ENCODE measurements at places on chromosomes 4 and X. TPM values are rescaled to one million over a fixed set of nuclear protein-coding genes. Genes with fewer than 3 reads are reported as not detected.

- DNase-seq, result no peak
- H3K4me1 ChIP-seq, result no peaks in the 10 kb centered on the region
- no peak overlapping the region for H3K27ac ChIP-seq
- H3K27me3 ChIP-seq, result no peaks in the 10 kb centered on the region
- H3K36me3 ChIP-seq, result no peaks in the 10 kb centered on the region
- H3K4me3 ChIP-seq, result no peak overlapping the region
Measured at GRCh38 chr4:75904076-75904475, 1.8 kb upstream of the PPEF2 start.

DNA sequence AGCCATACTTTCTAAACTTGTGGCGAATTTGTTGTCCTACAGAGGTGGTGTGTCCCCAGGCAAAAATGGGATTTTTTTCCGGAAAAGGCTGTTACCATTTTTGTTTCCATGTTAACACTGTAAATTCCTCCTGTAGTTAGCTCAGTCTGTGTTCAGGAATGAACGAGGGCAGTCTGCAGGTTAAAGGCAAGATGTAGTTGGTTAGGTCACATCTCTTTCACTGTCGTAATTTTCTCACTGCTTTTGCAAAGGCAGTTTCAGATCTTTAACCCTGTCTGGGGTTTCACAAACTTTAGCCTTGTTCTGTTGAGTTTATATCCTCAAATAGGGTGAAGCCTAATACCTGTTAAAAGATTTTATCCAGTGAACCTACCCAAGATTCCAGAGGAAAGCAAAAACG is 50.5 kb upstream of the PUDP start:
- H3K36me3 ChIP-seq, result no peaks in the 10 kb centered on the region
- no peaks in the 10 kb centered on the region for H3K27me3 ChIP-seq
- no peak overlapping the region for H3K27ac ChIP-seq
- no peaks in the 10 kb centered on the region for H3K4me1 ChIP-seq

- H3K4me3 ChIP-seq, result no peak overlapping the region
- no peak overlapping the region for H3K27ac ChIP-seq
- DNase-seq, result no peak
- no peaks in the 10 kb centered on the region for H3K27me3 ChIP-seq
- no peaks in the 10 kb centered on the region for H3K36me3 ChIP-seq
Measured at GRCh38 chr4:163816494-163816893, 322.0 kb downstream of the TMA16 start.

- H3K4me3 ChIP-seq, result no peak overlapping the region
- H3K27me3 ChIP-seq, result no peaks in the 10 kb centered on the region
- no peaks in the 10 kb centered on the region for H3K4me1 ChIP-seq
Measured at GRCh38 chr4:5650040-5650439, 58.3 kb downstream of the EVC2 start.

DNA sequence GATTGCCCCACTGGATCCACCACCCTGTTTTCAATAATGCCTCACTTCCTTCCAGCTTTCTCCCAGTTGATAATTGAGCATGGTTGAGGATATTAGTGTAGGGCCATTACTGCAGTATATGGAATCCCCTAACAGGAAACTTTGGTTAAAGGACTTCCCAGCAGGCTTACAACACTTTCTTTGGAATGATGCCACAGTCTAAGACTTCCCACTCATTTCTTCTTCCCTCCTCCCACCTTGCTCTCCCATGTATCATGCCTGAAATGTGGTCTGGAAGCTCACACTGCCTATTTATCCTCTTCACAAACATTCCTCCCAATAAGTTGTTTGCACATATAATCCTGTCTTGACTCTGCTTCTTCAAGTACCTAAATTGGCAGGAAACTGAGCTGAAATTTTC is 863.3 kb downstream of the CENPC start:
- H3K4me1 ChIP-seq, result no peaks in the 10 kb centered on the region
- no peaks in the 10 kb centered on the region for H3K27me3 ChIP-seq

DNA sequence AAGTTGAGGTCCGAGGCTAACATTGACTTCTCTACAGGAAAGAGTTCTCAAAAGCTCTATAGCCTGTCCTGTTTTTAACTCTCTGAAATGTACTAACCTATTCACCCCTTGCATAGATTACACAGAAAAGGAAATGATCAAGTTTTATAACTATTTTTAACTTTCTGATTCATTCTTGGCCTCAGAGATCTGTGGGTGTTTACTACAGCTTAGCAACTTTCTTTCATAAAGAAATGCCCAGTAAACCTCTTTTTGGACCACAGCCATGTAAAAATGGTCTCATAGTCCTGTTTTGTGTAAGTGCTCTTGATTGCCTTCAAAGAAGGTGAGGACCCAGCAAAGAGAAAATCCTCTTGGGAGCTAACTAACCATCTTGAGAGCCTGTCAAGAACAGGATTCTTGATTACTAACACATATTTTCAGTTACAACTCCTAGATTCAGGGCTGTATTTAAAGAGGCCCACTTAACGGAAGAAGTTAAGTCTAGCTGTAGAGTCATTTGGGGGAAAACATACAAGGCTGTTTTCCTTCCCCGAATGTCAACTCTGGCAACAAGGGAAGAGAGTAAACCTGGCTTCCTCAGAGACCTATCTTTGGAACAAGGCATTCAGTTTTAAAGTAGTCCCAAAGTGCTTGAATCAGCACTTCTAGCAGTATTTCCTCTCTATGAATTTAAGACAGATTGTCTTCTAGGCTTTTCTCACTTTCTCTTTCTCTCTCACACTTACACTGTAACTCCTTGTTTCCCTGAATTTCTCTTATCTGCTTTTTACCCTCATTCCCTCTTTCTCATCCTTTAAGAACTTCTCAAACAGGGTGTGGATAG is 78.2 kb downstream of the IL21 start:
- no peaks in the 10 kb centered on the region for H3K4me1 ChIP-seq
- no peak overlapping the region for H3K27ac ChIP-seq
- H3K36me3 ChIP-seq, result no peaks in the 10 kb centered on the region
- DNase-seq, result no peak
- H3K27me3 ChIP-seq, result no peaks in the 10 kb centered on the region

- no peak overlapping the region for H3K4me3 ChIP-seq
- no peak overlapping the region for H3K27ac ChIP-seq
- no peaks in the 10 kb centered on the region for H3K4me1 ChIP-seq
- no peak for DNase-seq
- H3K36me3 ChIP-seq, result no peaks in the 10 kb centered on the region
Measured at GRCh38 chrX:154476821-154477220, 2.3 kb downstream of the LAGE3 start.

GRCh38 chrX:125681507-125681906 is 361.8 kb downstream of the TEX13C start:
- H3K36me3 ChIP-seq, result no peaks in the 10 kb centered on the region
- no peaks in the 10 kb centered on the region for H3K27me3 ChIP-seq
- no peak overlapping the region for H3K27ac ChIP-seq
- H3K4me1 ChIP-seq, result no peaks in the 10 kb centered on the region
- no peak overlapping the region for H3K4me3 ChIP-seq

GRCh38 chrX:54509400-54509799 is 13.4 kb upstream of the FGD1 start:
- no peaks in the 10 kb centered on the region for H3K27me3 ChIP-seq
- H3K4me3 ChIP-seq, result no peak overlapping the region
- H3K36me3 ChIP-seq, result no peaks in the 10 kb centered on the region
- peak overlapping the region; percentile 22 for H3K27ac ChIP-seq

GRCh38 chr4:90515191-90515590 is 388.0 kb downstream of the CCSER1 start:
- H3K36me3 ChIP-seq, result no peaks in the 10 kb centered on the region
- no peaks in the 10 kb centered on the region for H3K27me3 ChIP-seq
- H3K4me1 ChIP-seq, result no peaks in the 10 kb centered on the region

- no peak for DNase-seq
- H3K27ac ChIP-seq, result no peak overlapping the region
- H3K4me3 ChIP-seq, result no peak overlapping the region
- no peaks in the 10 kb centered on the region for H3K27me3 ChIP-seq
- no peaks in the 10 kb centered on the region for H3K36me3 ChIP-seq
Measured at GRCh38 chrX:150870487-150871340, 27.8 kb downstream of the CD99L2 start.

GRCh38 chr4:141654098-141654497 is 17.7 kb downstream of the IL15 start:
- no peak overlapping the region for H3K27ac ChIP-seq
- no peaks in the 10 kb centered on the region for H3K27me3 ChIP-seq
- peak; percentile 63 for DNase-seq
- no peaks in the 10 kb centered on the region for H3K36me3 ChIP-seq
- H3K4me3 ChIP-seq, result no peak overlapping the region

- no peak overlapping the region for H3K27ac ChIP-seq
- no peak for DNase-seq
- H3K4me1 ChIP-seq, result no peaks in the 10 kb centered on the region
- no peak overlapping the region for H3K4me3 ChIP-seq
- H3K36me3 ChIP-seq, result no peaks in the 10 kb centered on the region
Measured at GRCh38 chrX:15960237-15960636, 105.6 kb upstream of the AP1S2 start.

DNA sequence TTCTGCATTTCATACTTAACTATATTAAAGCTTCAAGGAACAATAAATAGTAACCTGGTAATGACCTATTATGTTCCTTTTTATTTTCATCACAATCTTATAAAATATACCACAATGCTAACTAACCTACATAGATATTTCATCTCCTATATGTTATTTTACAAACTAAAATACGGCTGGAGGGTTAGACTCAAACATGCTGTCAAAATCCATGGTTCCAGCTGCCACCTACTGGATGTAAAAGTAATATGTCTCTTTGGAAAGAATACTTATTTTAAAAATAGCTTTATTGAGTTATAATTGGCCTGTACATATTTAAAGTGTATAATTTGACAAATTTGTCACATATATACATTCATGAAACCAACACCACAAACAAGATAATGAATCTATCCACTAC is 15.0 kb downstream of the RGN start:
- H3K4me3 ChIP-seq, result no peak overlapping the region
- H3K4me1 ChIP-seq, result no peaks in the 10 kb centered on the region
- DNase-seq, result no peak
- no peak overlapping the region for H3K27ac ChIP-seq
- no peaks in the 10 kb centered on the region for H3K36me3 ChIP-seq

- no peak overlapping the region for H3K4me3 ChIP-seq
- DNase-seq, result no peak
- no peaks in the 10 kb centered on the region for H3K36me3 ChIP-seq
- no peak overlapping the region for H3K27ac ChIP-seq
Measured at GRCh38 chr4:5956285-5957021, 61.8 kb downstream of the C4orf50 start.

- no peak overlapping the region for H3K27ac ChIP-seq
- H3K36me3 ChIP-seq, result no peaks in the 10 kb centered on the region
- DNase-seq, result no peak
- H3K4me1 ChIP-seq, result no peaks in the 10 kb centered on the region
- H3K27me3 ChIP-seq, result no peaks in the 10 kb centered on the region
Measured at GRCh38 chr4:150104404-150105027, 26.3 kb downstream of the DCLK2 start.

GRCh38 chrX:139844163-139844562 is 88.7 kb downstream of the ATP11C start:
- no peaks in the 10 kb centered on the region for H3K4me1 ChIP-seq
- no peak overlapping the region for H3K4me3 ChIP-seq
- no peak for DNase-seq
- H3K36me3 ChIP-seq, result no peaks in the 10 kb centered on the region
- no peaks in the 10 kb centered on the region for H3K27me3 ChIP-seq

GRCh38 chrX:119062750-119063374 is 9.9 kb upstream of the CT47C1 start:
- no peak overlapping the region for H3K27ac ChIP-seq
- no peaks in the 10 kb centered on the region for H3K4me1 ChIP-seq
- no peaks in the 10 kb centered on the region for H3K36me3 ChIP-seq

DNA sequence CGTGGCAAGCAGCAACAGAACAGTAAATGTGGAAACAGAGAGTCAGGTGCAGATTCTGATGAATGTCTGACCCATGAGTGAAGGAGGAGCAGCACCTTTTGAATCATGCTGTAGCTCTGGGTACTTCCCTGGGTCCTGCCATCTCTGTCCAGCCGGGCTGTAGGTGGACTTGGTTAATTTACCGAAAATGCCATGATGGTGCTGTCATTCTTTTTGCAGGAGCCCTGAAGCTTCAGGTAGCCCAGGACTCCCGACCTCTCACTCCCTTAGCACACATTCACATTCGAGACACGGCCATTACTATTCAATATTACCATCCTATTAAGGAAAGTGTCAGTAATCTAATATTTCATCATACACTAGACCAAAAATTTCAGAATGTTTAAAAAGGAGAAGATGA is 320.9 kb downstream of the STK32B start:
- no peak overlapping the region for H3K27ac ChIP-seq
- no peaks in the 10 kb centered on the region for H3K27me3 ChIP-seq
- no peaks in the 10 kb centered on the region for H3K4me1 ChIP-seq
- H3K4me3 ChIP-seq, result no peak overlapping the region

DNA sequence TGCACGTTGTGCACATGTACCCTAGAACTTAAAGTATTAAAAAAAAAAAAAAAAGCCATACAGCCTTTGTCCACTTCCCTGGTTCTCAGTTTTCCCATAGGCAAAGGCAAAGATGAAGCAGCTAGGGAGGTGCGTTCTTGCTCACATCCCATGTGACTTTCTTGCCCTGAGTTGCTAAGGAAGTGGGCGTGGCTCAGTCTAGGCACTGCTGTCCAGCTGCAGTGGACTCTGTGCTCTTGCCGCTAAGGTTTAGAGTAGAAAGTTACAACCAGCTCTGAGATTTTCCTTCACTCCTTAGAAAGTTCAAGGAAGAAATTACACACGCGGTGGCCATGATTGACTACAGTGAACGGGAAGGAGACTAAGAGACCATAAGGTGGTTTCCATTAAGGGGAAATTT is 144.7 kb downstream of the NAA11 start:
- no peak overlapping the region for H3K27ac ChIP-seq
- no peaks in the 10 kb centered on the region for H3K36me3 ChIP-seq
- H3K4me3 ChIP-seq, result no peak overlapping the region
- no peak for DNase-seq
- H3K4me1 ChIP-seq, result peaks cover 4% of the 10 kb centered on the region

GRCh38 chr4:106318511-106318910 is 2.2 kb downstream of the AIMP1 start:
- no peaks in the 10 kb centered on the region for H3K4me1 ChIP-seq
- H3K36me3 ChIP-seq, result no peaks in the 10 kb centered on the region
- H3K27ac ChIP-seq, result no peak overlapping the region
- H3K4me3 ChIP-seq, result no peak overlapping the region
- DNase-seq, result no peak

GRCh38 chr4:41799126-41799525 is 50.6 kb upstream of the PHOX2B start:
- no peak overlapping the region for H3K27ac ChIP-seq
- no peaks in the 10 kb centered on the region for H3K36me3 ChIP-seq
- H3K4me1 ChIP-seq, result no peaks in the 10 kb centered on the region
- no peak overlapping the region for H3K4me3 ChIP-seq
- no peaks in the 10 kb centered on the region for H3K27me3 ChIP-seq
- no peak for DNase-seq

TMEM154 gene
- total RNA-seq, result 2.0 TPM

CTSO gene
- total RNA-seq, result 11.4 TPM

GLOD5 gene
- total RNA-seq, result not detected

LRP2BP gene
- 0.79 TPM for total RNA-seq

PCDH11X gene
- 0.28 TPM for total RNA-seq

SH3RF1 gene
- total RNA-seq, result 7.8 TPM

TENM3 gene
- total RNA-seq, result 15.9 TPM

TTC29 gene
- total RNA-seq, result 0.22 TPM

KCTD8 gene
- 1.0 TPM for total RNA-seq

RPA4 gene
- total RNA-seq, result not detected

MAGED2 gene
- 124 TPM for total RNA-seq

TFE3 gene
- total RNA-seq, result 25.8 TPM

CT45A5 gene
- total RNA-seq, result not detected

ZNF157 gene
- total RNA-seq, result 0.19 TPM

NEXMIF gene
- 0.35 TPM for total RNA-seq

GAGE12F gene
- not detected for total RNA-seq

Measured in right atrium auricular region (tissue), 2 donors.